ENCODE measurements at places on chromosomes 16 and 17.

GRCh38 chr17:6350806-6351205 is 84.1 kb downstream of the AIPL1 start:
- no peak for DNase-seq

DNA sequence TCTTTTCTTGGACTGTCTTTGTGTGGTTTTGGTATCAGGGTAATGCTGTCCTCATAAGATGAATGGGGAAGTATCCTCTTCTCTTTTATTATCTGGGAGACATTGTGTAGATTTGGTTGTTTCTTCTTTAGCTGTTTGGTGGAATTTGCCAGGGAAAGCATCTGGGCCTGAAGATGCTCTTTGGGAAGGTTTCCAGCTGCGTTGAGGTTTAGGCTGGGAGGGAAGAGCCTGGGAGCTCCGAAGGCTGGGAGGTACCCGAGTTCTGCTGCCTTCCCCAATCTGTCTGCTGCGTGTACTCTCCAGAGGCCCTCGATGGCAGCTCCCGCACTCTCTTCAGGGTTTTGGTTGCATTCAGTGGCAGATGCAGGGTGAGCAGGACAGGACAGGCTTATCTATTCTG is 25.6 kb upstream of the CRISPLD2 start:
- no peak for DNase-seq

GRCh38 chr16:4380119-4381063 is 8.7 kb downstream of the VASN start:
- DNase-seq = no peak

GRCh38 chr17:38476549-38476948 is 48.3 kb downstream of the ARHGAP23 start:
- DNase-seq = no peak

GRCh38 chr17:64102627-64103390 is 27.1 kb downstream of the ERN1 start:
- no peak for DNase-seq

GRCh38 chr17:41383690-41384089 is 1.6 kb upstream of the KRT34 start:
- no peak for DNase-seq

GRCh38 chr17:69560987-69561441 is 146.5 kb downstream of the MAP2K6 start:
- no peak for DNase-seq

- no peak for DNase-seq
These were observed 692 bp downstream of the PRR15L start for GRCh38 chr17:47956791-47957590.

DNA sequence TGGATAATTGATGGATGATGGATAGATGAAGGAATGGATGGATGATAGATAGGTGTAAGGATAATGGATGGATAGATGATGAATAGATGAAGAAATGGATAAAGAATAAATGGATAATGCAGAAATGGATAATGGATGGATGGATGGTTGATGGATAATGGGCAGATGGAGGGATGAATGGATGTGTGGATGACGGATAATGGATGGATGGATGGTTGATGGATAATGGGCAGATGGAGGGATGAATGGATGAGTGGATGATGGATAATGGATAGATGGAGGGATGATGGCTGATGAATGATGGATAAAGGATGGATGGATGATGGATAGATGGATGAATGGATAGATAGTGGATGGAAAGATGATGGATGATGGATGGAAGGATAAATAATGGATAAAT is 239.2 kb downstream of the KATNIP start:
- no peak for DNase-seq

GRCh38 chr17:78674156-78674555 is 97.0 kb upstream of the DNAH17 start:
- no peak for DNase-seq

DNA sequence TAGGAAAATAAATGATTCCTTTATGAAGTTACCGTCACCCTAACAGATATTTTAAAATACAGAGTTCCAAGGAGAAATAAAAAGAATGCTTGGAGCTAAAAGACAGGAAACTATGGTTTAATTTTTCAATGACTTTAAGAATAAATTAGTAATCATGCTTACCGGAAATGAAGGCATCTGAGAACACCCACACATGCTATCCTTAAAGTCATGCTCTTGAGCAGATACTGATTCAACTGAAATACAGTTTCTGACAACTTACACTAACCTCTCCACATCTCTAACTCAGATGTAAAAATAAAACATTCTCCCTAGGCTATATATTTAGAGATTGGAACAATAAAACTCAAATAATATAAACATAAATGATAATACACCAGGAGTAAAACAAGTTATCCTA is 7.8 kb downstream of the PSMD12 start:
- no peak for DNase-seq

GRCh38 chr17:73630965-73631595 is 13.2 kb downstream of the SDK2 start:
- DNase-seq = no peak

- no peak for DNase-seq
These were observed 1.7 kb downstream of the CHRNE start for GRCh38 chr17:4901108-4901647.

DNA sequence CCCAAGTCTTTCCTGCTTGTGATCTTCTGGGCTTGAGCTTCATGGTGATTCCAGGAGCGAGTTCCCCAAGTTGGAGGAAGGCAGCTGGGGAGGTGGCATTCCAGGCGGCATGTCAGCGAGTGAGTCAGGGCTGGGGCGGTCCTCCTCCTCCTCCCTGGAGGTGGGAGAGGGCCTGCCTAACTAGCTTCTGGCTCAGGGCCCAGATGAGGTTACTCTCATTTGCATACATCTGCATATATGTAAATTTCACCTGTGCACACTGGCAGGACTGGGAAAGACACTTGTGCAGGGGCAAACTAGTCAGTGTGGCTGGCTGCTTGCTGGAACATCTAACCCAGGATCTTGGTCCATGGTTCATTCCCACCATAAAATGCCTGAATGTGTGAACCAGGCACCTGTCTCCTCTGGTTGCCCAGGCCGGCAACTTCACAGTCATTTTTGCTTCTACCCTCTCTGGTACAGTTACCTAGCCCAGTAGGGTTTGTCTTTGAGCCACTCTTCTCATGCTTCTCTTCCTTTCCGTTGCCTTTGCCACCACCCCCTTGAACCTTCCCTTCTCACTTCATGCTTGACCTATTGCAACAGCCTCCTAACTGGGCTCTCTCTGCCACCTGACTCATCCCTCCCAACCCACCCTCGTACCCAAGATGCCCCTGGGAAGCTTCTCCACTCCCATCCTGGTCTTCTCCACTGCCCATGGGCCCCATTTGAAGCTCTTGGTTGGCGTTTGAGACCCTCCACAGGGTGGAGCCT is 9.6 kb upstream of the DLX4 start:
- DNase-seq = no peak

- DNase-seq = no peak
These were observed 10.8 kb downstream of the GSG1L2 start for GRCh38 chr17:9811086-9811485.

DNA sequence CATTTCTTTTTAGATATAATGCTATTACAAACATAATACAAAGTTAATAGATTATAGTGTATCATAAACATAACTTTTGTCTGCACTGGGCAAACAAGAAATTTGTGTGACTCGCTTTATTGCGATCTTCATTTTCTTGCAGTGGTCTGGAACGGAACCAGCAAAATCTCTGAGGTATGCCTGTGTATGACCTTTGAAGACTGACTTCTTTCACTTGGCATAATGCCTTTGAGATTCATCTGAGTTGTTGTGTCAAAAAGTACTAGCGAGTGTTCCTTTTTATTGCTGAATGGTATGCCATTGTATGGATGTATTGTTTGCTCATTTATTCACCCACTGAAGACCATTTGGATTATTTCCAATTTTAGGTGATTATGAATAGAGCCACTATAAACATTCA is 69.2 kb downstream of the TANC2 start:
- no peak for DNase-seq

GRCh38 chr16:31354394-31355291 is at the start of gene ITGAX:
Gene ITGAX (plus strand): TSS chr16:31355176. CDS start chr16:31355255, 79 bp downstream.
- DNase-seq = peak; percentile 48

DNA sequence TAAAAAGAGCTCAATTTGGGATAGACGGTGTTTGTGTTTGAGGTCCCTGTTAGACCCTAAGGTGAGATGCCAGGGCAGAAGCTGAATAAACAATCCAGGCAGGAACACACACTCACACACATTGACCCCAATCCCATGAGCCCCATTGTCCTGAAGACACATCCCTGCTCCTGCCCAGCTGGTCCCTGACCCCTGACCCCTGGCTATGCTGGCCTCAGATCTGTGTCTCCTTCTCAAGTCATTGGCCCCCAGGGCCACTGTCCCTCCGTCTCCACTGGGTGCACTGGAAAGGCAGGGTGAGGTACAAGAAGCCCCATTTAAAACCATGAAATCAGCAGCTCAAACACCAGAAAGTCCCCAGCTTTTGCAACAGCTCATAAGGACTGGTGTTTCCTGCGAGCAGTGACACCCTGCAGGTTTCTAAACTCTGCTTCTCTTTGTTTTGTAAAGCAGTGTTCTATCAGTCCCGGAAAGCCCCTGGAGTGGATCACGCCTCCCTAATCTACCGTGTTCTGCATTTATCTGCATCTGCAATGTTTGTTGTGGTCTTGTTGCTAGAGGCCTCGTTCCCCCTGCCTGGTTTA is 18.0 kb upstream of the ASGR2 start:
- DNase-seq = no peak

DNA sequence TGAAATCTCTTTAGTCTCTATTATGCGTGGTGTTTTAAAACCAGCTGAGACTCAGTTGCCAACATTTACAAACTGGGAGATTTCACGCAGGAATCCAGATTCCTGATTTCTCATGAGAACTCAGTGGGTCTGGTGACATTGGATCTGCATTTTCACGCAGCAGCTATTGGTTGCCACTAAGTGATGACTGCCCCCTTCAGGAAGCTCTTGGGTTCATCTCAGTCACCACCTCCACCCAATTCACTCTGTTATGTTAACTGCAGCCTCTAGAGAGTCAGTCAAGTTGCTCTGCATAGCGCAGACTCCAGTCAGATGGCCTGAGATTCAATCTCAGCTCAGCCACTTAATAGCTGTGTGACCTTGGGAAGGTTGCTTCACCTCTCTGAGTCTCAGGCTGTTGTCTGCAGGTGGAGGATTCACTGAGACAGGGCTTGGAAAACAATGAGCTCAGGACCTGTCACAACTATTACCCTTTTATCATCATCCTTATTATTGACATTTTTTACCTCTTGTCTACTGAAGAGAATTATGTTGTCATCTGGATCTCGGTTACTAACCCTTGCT is 6.4 kb downstream of the SHISA9 start:
- DNase-seq = no peak

- DNase-seq = no peak
These were observed 12.5 kb downstream of the RBFOX1 start for GRCh38 chr16:7344830-7345780.

GRCh38 chr17:42667088-42667951 is 8.2 kb downstream of the TUBG2 start:
- no peak for DNase-seq

DNA sequence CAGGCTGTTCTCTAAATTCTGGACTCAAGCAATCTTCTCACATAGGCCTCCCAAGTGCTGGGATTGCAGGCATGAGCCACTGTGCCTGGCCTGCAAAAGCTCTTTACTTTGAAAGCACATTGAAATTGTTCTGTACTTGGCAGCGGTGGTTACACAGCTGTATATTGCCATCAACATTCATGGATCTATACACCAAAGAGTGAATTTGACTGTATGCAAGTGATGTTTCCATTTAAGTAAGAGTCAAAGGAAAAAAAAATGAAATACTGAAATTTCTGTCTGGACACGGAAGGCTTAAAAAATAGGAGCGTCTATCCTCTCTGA is 450.6 kb upstream of the PSMD7 start:
- DNase-seq = no peak

DNA sequence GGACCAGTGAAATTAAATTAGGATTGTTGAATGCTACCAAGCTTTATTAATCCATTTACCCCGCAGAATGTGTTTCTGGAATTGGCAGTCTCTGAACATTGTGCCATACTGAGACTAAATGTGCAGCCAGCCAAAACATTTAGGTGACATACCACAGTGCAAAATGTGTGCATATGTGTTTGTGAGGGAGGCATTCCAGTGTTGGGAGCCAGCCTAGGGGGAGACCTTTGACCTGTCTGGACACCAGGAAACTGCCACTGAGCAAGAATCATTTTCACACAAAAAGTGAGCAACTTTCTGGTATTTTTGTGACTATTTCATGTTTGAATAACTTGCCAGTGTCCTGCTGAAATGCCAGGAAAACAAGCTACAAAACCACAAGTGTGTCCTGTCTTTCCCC is 64.7 kb upstream of the SLC12A3 start:
- DNase-seq = peak; percentile 22

DNA sequence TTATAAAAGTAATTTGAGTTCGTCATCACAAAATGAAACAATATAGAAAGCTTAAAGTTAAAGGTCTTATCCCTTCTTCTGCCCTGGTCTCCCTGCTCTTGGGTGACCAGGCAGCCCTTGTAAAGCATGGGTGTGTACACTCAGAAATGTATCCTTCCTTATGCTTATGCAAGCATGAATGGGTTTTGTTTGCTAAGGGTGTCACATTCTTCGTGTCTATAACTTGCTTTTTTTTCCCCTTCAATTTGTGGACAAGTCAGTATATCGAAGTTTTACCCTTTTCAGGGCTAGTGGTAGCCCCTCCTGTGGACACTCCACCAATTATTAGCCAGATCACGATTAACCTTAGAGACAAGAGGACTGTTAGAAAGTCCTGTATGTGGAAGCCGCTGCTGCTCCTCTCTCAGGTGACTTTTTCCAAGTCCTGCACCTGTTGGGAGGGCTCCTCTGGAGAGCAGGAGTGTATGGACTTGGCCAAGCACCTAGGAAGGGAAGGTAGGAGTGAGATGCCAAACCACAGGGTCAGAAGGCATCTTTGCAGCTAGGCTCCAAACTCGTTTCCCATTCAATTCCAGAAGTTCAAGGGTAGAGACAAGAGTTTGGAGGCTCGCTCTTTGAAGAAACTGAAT is 50.9 kb downstream of the LDHD start:
- no peak for DNase-seq
